DMS 273 treated with DMSO at 0.1 percent for 48 hours (cell line): ENCODE measurements at places on chromosomes 11 and 22.

DNA sequence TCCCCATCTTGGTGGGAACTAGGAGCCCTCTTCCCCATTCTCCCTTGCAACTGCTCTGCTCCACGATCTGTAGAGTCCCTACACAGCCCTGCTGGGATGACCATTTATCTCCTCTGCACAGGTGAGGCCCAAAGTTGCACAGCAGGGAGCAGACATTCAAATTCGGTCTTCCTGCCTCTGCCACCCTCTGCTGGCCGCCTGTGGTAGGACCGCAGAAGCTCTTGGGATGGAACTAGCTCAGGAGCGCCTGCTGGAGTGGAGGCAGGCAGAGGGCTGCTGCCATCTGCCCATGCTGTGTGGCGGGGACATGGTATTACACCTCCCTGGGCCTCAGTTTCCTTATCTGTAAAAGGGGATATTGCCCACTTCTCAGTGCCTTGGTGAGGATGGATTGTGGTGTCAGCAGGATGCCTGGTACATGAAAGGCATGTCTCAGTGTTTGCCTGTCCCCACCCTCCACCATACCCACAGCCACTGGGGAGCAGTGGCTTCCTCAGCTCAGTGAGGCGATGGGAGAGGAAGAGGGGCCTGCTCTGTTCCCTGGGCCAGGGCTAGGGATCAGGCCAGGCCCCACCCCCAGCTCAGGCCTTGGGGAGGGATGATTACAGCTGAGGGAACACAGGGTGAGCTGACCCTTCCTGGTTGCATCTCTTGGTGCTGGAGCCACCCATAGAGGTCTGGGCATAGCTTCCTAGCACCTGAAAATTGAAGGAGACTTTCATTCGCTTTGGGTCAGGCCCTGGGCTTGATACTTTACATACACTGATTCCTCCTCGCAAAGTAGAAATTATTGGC is 11.3 kb upstream of the OMP start:
- no peak for DNase-seq

DNA sequence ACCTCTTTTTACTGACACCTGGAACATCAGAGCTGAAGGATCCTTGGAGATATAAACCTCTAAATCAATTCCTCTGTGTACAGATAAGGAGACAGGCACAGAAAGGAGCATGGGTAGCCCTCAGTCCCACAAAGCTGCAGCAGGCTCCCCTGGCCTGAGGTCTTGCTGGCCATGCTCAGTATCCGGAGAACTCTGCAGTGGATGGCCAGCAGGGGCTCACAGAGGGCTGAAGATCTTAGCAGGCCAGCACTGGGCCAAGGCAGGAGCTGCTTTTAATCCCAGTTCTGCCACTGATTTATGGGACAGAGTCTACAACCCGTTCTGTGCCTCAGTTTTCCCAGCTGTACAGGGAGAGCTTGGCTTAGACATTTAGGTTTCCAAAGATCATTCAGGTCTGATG is 52.6 kb upstream of the LRRC32 start:
- DNase-seq = no peak

DNA sequence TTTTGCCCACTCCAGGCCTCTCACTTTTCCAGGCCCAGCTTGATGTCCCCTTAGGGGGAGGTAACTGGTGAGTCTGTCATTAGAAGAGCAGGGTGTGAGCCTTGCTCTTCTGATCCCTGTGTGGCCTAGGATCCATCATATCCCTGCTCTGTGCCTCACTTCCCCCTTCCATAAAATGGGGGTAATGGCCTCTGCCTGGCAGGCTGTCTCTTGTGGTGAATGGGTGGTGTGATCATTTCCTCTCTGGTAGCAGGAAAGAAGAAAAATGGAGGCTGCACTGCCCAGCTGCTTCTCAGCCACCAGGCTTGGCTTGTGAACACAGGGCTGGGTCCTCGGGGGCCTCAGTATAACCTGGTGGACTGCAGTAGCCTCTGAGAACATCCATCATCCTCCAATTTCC is 5.6 kb downstream of the ARHGEF17 start:
- DNase-seq = no peak

DNA sequence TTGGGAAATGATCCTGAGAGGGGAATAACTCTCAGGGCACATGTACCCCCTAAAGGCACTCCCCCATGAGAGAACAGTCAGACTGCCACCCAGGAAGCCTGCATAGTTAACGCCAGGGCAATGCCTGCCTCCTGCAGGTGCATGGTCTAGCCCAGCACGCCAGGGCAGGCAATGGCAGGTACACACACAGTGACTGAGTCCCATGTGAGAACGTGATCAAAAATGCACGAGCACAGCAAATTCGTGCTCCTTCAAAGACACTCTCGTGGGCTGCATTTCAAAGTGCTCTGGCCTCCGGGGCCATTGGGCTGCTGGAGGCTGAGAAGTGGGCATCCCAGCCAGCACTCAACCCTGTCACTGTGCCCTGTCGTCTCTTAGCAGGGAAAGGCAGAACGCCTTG is 79.7 kb downstream of the SHANK2 start:
- no peak for DNase-seq

GRCh38 chr11:8913961-8914660 is 3.1 kb downstream of the AKIP1 start:
- DNase-seq = no peak

GRCh38 chr22:31119026-31119717 is 3.6 kb upstream of the INPP5J start:
- no peak for DNase-seq

- peak; percentile 21 for DNase-seq
Observed at GRCh38 chr11:77411717-77412441, 62.0 kb downstream of the PAK1 start.

DNA sequence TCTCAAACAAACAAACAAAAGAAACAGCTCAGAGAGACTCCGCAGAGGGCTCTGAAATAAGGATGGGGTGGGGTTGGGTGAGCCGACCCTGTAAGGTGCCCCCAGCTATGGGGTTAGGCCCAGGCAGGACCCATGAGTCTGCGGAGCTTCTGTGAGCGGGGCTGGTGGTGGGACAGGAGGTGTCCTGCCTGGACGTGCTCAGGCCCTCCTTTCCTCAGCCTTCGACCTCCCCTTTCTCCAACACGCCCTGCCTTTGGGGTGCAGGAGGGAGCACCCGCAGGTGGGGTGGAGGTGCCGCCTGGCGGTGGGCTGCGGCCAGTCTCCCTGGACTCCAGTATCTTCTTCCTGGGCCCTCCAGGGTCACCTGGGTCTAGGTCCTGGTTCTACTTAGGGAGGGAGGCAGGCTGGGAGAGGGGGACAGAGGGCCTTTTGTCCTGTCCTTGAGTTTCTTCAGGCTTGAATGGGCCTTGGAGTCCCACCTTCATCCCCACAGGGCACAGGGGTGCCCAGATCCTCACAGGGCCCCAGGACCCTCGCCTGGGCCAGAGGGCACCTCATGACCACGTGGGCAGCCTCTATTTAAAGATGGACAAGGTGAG is 12.3 kb downstream of the PRR33 start:
- DNase-seq = no peak

DNA sequence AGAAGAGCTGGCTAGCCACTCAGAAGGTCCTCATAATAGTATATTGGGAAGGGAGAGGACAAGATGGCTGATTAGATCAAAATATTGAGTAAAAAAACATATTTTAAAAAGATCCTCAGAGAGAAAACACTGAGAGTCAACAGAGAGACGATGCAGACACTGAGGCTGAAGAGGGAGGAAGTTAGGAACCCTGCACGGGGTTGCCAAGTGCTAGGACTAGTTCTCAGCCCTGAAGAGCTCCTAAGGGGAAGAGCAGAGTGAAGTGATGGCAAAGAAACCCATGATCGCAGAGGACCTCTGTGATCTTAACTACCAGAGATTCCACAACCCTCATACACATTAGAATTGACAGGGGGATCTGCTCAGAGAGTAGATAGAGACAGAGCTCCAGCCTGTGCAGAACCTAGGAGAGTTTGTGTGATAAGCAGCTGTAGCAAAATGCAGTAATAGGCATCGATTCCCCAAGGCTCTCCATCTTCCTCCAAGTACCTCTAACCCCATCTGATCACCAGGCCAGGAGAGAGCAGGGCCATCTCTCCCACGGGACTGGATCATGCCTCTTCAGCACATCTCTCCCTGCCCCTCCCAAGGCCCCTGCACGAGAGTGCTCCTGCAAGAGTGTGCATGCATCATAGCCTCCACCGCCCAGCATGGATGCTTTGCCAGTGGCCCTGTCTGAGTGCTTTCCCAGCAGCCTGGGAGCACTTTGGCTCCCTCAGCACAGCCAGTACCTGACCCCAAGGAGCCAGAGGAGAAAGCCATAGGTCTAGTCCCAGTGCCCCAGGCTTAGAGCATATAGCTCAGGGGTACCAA is 41.2 kb upstream of the ARL14EP start:
- no peak for DNase-seq

DNA sequence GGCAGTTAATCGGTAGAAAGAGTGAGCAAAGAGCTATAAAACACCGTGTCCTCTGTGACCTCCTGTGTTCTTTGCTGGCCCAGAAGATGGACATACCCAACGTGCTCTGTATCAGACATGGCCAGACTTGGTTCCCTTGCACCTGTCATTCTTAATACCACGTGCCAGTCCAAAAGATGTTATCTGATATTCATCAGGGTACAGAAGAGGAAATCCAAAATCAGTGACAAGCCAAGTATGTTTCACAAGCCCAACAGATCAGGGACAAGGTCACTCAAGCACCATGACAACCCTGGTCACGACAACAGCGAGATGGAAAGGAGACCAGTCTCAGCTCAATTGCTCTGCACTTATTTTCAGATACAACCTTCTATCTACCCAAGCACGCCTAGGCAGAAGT is 3.4 kb downstream of the LRP4 start:
- DNase-seq = no peak

- no peak for DNase-seq
Observed at GRCh38 chr11:62141111-62142042, 17.6 kb downstream of the INCENP start.

DNA sequence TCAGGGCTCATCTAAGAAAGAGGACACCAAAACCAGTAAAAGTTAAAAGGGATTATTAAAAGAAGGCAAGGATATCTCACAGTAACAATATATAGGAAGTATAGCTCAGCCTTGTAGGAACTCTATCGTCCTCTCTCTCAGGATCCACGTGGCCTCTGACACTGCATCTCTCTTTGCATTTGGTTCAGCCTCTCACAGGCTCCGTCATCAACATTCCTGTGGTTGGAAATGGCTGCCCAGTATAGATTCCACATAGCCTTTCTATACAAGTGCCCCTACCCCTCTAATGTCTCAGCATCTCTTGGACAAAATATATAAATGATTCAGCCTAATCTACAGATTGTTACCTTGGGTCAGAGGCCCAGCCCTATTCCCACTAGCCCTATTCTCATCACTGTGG is 101.3 kb upstream of the DBX1 start:
- DNase-seq = no peak

- no peak for DNase-seq
Observed at GRCh38 chr11:911031-911889, 650 bp upstream of the CHID1 start.

- DNase-seq = no peak
Observed at GRCh38 chr11:117916956-117917355, 12.2 kb downstream of the TMPRSS13 start.

DNA sequence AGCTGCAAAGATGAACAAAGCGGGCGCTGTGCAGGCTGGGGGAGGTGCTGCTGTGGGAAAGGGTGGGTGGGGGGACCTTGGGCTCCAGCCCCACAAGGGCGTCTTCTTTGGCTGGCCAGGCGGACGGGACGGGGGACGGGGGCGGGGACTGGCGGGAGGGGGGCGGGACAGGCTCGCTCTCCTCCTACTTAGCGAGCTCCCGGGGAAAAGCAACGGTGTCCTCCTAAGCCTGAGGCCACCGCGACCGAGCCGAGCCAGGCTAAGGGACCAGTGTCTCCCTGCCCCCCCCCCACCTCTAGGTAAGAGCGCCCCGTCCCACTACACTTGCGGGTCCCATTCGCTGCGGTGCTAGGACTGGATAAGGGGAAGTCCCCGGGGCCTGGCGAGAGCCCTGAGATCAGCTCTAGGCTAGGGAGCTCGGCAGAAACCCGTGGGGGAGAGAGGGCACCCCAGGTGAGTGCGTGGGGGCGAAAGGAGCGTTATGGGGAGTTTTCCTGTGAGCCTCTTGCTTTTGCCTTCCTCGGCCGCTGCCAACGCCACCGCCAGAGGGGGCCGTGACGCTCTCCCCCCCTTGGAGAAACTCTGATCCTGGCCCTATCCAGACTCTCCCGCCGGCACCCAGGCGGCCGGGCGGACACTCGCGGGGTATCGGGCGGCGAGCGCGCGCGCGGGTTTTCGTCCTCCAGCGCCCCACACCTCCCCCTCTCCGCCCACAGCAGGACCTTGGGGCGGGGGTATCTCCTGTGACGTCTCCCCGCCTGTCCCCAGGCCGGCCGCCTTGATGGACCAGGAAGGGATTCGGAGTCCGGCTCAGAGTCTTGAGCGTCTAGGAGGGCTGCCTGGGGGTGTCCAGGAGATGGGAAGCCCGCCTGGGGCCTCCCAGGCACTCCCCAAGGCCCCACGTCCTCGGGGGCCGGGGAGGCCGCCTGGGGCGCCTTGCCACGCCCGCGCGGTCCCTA is at the start of gene PHLDB1:
Gene PHLDB1, plus strand, starts transcription at position 215 of the 959 bp plus-strand sequence. CDS start 6,222 bp downstream, outside the sequence.
- no peak for DNase-seq

- no peak for DNase-seq
Observed at GRCh38 chr22:48834404-48834803, 993.3 kb downstream of the BRD1 start.
